ENCODE measurements at places on chromosomes 11 and 22.

GRCh38 chr11:78804991-78805390, 230.3 kb upstream of the NARS2 start:
- DNase-seq, result no peak

DNA sequence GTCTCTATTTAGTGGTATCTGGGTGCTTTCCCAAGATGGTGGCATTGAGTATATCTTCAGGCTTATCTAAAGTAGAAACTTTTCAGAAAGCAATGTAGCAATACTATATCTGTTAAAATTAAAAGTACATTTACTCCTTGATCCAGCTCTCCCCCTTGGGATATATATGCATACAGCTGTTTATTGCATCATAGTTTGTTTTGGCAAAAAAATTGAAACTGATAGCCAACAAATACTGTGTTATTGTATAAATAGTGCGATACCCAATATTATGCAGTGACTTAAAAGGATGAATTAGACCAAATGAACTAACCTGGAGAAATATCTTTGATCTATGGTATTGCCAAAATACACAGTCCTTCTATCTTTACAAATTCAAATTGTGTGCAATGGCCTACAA, 8.4 kb upstream of the OR10A3 start:
- DNase-seq, result no peak

DNA sequence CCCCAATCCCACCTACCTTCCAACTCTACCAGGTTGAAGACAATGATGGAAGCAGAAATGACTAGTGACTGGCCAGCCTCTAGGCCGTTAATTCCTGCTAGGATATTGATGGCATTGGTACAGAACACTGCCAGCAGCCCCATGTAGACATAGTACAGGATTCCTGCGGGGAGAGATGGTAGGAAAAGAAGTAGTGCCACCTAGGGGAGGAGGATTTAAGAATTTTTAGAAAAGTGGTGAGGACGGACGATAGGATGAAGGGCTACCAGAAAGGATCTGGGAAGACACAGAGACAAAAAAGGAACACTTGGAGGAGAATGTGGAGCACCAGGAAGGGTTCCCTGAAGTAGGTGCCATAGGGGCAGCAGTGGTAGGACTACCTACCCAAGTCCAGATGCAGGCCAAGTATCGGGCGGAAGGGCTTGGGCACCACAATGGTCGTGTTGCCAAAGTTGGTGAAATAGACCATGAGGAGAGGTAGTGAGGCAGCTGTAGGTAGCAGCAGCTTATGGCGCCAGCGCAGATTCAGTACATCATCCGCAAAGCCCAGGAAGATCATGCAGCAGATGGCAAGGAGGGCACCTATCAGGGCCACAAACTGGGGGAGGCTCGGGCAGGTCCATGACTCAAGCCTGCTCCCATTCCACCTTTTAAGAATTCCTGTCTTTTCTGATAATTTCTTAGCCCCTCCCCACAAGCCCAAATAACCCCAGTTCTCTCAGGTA, 1.2 kb downstream of the DPAGT1 start:
- no peak for DNase-seq

DNA sequence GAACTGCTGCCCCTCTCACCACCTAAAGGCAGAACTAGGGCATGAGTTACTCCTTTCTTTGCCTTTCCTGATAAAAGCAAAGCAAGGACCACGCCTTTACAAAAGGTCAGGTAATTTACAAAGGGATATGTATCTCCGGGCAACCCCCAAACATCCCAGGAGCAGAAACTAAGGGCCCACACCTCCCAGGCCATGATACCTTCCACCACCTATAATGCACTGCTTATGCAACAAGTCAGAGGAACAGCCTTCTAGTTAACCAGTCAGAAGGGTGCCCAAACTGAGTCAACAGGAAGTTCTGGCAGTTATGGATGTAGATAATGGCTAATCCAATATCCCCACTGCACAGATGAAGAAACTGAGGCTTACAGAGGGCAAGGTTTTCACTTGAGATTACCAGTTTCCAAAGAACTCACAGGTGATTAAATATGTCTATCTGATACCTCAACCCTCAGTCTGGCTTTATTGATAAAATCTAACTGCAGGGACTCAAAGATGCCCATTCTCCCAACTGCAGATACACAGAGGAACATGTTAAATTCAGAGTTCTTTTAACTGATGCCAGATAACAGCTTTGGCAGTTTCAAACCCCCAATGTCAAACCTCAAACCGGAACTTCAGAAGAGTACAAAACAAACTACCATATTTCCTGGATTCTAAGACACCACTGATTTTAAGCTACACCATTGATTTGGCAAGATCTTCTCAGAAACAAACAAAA, 16.8 kb upstream of the CASTOR1 start:
- no peak for DNase-seq

GRCh38 chr22:18947905-18948304, 11.8 kb upstream of the PRODH start:
- DNase-seq, result no peak
